ENCODE measurements at places on chromosomes 12 and 14.

DNA sequence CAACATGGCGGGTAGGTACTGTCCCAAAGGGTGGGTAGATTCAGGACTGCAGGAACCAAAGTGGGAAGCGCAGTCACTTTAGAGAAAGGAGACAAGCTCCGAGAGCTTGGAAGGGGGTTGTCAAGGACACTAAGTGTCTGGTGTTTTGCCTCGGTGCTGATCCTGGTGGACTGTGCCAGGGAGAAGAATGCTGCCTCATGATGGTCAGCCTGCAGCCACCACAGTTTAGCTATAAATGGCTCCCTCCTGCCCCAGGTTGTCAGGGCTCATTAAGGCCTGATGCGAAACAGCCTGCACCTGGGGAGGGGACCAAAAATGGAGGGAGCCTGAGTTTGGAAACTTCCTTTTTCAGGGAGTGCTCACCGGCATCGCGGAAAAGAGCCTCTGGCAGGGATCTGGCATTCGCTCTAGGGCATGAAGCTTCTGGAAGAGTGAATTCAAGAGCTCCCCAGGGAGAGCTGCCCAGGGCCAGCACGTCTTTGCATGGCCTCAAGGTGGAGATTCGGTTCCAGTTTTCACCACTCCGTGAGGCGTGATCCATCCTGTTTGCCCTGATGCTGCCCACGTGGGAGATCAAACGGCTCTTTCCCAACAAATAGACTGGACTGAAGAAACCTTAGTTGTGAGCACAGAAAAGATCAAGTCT lies 164.0 kb downstream of the FOXN3 start:
- no peak for DNase-seq

DNA sequence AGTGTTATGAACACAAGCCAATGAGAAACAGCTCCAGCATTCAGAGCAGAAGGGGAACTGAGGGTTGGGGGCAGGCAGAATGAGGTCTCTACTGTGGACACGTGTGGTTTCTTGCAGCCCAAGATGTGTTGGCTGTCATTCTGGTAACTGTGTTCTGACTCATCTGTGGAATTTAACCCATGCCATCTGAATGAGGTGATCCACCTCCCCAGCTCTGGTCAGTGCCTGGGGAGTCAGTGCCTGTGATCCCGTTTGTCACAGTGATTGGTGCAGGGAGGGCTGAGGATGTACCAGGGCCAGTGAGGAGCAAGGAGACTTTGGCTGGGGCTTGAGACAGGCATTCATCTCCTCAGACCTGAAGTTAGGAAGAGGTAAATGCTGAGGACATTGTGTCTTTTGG lies 216.8 kb downstream of the MSRB3 start:
- DNase-seq, result no peak

DNA sequence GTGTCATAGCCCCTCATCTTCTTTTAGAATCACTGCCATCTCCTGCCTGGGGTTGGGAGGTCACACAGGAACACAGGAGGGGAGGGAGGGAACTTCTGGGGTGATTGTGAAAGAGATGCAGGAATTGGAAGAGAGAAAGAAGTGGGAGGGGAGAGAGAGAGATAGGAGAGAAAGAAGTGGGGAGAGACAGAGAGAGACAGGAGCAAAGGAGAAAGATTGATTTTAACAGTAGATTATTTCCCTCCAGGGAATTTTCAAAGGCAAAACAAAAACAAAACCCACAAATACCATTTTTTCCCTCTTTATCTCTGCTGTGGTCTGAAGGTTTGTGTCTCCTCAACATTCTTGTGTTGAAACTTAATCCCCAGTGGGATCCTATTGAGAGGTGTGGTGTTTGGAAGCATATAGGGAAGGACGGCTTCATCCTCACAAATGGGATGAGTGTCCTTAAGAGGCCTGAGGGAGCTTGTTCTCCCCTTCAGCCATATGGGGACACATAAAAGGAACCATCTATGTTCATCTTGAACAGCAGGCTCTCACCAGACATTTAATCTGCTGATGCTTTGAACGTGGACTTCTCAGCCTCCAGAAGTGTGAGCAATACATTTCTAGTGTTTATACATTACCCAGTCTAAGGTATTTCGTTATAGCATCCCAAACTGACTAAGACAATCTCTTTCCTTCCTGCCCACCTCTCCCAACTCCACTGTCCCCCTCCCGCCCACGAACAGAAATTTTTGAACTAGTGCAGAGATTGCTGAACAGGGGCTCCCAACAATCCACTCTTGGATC lies 134.9 kb upstream of the MAX start:
- no peak for DNase-seq

- DNase-seq, result no peak
Measured at GRCh38 chr12:110649341-110649847, 35.5 kb downstream of the TCTN1 start.

- no peak for DNase-seq
Measured at GRCh38 chr12:106345746-106346145, 11.8 kb upstream of the POLR3B start.

DNA sequence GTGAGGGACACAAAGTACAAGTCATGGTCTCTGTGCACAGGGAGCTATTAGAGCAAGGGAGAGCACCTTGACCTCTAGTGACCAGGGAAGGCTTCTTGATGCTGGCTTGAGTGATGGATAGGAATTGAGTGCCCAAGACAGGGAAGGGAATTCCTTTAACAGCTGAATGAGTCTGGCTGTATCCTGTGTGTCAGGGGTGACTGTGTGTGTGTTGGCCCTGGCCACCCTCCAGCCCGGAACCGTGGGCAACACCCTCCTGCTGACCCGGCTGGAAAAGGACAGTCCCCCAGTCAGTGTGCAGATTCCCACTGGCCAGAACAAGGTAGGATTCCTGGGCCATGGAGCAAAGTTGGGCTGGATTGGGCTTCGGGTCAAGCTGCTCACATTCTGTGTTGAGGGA lies 5.5 kb upstream of the PFDN5 start:
- no peak for DNase-seq

DNA sequence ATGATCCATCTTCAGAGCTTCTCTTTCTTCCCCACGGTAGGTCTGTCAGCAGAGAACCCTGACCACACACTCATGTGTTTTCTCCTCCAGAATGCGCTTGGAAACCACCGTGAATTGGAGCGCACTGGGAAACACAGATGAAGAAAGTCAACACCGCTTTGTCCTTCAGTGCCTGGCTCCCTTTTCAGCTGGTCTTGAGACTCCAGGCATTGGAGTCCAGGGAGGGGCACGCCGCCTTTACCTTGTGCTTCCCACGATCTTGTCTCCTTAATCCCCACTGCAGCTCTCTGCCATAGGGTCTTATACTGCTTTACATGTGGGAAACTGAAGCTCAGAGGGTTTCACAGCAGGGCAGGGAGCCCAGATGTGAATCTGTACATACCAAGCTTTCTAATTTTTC lies 1.1 kb downstream of the FAM90A1 start:
- no peak for DNase-seq

- DNase-seq, result no peak
Measured at GRCh38 chr14:49896966-49897365, 4.1 kb downstream of the ARF6 start.

GRCh38 chr12:131095826-131096680 lies 142.3 kb downstream of the ADGRD1 start:
- DNase-seq, result no peak

DNA sequence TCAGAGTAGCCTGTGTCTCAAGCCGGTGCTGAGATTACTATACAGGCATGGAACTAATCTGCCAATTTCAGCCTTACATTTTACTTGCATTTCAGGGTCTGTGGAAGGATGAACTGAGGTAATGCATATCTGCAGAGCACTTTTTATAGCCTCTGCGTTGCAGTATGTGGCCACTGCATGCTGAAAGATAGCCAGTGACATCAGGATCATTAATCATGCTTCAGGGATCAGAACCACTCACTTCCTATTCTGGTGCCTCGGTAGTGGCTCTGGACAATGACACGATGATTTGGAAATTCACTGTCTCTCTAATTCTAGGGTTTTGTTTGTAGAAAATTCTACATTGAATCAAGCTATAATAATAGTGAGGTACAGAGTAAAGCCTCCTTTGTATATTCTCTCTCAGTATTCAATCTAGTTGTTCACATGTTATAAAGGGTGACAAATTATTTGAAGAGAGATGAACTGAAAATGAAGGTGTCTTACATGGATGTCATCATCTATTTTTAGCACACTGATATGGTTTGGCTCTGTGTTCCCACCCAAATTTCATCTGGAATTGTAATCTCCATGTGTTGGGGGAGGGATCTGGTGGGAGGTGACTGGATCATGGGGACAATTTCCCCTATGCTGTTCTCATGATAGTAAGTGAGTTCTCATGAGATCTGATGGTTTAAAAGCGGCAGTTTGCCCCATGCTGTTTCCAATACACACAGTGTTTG lies 554.3 kb upstream of the MIS18BP1 start:
- no peak for DNase-seq

DNA sequence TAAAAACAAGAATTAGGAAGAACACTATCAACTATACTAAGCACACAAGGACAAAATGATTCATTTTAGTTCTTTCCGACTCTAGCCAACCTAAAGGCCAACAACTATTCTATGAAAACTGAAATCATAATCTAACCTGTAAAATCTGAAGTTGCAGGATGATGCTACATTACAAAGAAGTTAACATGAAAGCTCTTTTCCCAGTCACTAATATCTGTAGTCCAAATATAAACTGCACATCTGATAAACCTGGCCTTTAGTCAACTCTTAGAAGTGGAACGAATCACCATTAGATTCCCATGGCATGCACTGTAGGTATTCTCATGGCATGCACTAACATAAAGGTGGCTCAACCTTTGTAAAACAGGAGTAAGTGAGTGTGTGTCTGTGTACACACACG lies 41.7 kb downstream of the BLTP3B start:
- no peak for DNase-seq

DNA sequence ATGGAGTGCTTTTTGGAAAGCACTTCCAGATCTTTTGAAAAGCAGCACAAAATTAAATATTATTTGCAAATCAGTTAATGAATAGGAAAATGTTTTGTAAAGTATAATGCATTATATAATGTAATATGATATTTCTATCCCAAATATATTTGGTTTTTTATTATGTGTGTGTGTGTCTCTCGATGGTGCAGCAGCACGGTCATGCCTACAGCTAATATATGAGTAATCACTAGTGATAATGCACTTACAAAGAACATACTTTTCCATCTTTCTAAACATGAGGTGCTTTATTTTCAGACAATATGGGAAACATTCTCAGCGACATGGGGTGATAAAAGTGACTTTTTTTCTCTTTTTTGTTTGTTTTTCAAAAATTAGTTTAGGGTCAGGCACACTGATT lies 1.3 kb upstream of the EEA1 start:
- no peak for DNase-seq

DNA sequence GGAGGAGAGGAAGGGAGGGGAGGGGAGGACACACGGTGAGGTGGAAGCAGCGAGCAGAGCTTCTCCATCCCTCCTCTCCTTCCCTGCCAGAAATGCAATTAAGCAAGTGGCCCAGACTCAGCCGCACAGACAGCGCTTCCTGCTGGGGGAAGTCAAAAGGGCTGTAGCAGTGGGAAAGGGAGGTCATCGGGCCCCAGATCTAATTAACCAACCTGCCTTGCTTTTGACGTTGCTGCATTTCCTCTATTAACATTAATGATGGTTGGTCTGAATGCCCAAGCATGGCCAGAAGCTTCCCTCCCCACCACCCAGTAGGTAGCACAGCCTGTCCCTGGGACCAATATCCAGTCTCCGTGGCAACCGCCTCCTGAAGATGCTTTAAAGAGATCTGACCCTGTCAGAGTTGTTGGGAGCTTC lies 4.6 kb upstream of the NGB start:
- DNase-seq, result no peak

- DNase-seq, result peak; percentile 69
Measured at GRCh38 chr14:61891170-61891569, 128.9 kb downstream of the SNAPC1 start.

GRCh38 chr12:6292606-6293005 lies 17.9 kb upstream of the PLEKHG6 start:
- no peak for DNase-seq

- DNase-seq, result no peak
Measured at GRCh38 chr14:101077481-101078074, 174.1 kb upstream of the RTL1 start.

DNA sequence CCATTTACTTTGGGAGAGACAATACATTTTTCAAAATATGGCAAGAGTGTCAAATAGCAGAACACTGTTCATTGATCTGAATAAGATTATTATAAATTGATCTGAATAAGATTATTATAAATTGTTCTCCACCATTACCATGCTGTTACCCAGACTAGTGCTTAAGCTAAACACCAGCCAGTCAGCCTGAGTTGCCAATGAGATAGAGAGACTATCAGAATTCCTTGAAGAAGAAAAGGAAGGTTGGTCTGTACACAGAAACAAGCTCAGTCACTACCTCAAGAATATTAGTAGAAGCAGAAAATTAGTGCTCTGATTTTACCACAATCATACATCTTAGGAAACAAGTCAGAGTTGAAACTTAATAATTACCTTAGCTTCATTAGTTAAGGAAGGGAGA lies 469.8 kb downstream of the FOXG1 start:
- DNase-seq, result no peak

- no peak for DNase-seq
Measured at GRCh38 chr12:132310181-132311040, 19.0 kb downstream of the GALNT9 start.

DNA sequence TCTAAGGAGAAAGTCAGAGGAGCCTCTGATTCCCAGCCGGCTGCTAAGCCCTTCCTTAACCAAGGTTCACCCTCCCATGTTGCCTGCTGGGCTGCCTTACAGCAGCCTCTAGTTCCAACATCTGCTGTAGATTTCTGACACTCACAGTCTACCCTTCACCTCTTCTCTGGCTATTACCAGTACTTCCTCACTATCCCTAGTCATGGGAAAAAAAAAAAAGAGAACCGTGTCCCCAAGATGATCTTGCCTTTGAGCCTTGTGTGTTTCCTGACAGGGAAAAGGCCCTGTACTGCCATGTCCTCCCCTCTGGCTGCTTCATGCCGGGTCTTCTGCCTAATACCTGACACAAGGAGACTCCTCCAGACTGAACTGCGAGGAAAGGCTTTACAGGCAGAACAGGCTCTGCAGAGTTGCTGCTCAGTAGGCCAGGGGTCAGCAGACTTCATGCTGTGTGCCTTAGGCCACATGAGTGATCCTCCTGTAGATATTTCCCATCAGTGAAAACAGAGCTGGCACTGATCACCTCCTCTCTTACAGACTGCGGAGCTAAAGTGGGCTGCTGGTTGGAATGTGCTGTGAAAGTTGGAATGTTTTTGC lies 46.8 kb downstream of the PRKCH start:
- DNase-seq, result no peak
